ENCODE measurements at places on chromosomes 7 and 10.

DNA sequence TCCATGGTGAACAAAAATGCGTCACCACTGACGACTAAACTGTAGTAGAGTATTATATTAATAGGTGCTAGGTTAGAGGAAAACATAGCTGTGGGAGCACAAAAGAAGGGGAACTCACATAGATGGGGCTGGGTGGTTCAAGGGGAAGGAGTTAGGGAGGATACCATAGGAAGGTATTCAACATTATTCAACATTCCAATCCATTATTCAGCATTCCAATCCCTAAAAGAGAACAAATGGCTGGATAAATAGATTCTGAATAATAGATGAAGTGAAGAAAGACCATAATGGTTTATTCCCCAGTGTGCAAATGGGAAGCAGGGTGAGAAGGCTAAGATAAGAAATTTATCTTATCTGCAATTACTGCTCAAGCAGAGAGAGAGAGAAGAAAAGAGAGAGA lies 61.4 kb downstream of the AASS start:
- H3K27ac ChIP-seq, result no peak overlapping the region
- H3K4me3 ChIP-seq, result no peak overlapping the region
- no peak for DNase-seq
- H3K36me3 ChIP-seq, result no peaks in the 10 kb centered on the region
- H3K27me3 ChIP-seq, result no peaks in the 10 kb centered on the region

- H3K27ac ChIP-seq, result no peak overlapping the region
- H3K4me1 ChIP-seq, result peaks cover 11% of the 10 kb centered on the region
- H3K36me3 ChIP-seq, result peaks cover 3% of the 10 kb centered on the region
- DNase-seq, result no peak
- H3K27me3 ChIP-seq, result no peaks in the 10 kb centered on the region
Measured at GRCh38 chr7:93238748-93239147, 6.6 kb downstream of the VPS50 start.

- no peak for DNase-seq
- no peak overlapping the region for H3K27ac ChIP-seq
- no peak overlapping the region for H3K4me3 ChIP-seq
- H3K4me1 ChIP-seq, result no peaks in the 10 kb centered on the region
- peaks cover 1% of the 10 kb centered on the region for H3K36me3 ChIP-seq
- no peaks in the 10 kb centered on the region for H3K27me3 ChIP-seq
Measured at GRCh38 chr7:66500087-66500486, 128.6 kb upstream of the KCTD7 start.

DNA sequence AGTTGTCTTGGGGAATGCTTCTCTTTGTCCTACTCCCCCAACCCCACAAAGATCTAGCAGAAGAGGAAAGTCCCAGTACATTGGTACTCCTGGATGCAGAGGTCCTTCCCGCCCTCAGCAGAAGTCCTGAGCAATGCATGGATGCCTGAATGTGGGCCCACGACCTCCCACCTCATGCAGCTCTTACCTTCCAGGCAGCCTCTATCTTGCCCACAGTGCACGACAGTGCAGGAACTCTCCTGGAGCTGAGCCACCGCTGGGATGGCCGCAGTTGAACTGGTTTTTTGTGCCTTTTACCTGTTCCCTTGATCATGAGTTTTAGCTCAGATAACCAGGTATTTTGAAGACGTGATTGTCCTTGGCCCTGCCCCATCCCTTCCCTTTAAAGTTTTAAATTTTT lies 37.9 kb downstream of the LRRC4 start:
- H3K4me1 ChIP-seq, result no peaks in the 10 kb centered on the region
- peak overlapping the region; percentile 61 for H3K27ac ChIP-seq
- H3K27me3 ChIP-seq, result no peaks in the 10 kb centered on the region

DNA sequence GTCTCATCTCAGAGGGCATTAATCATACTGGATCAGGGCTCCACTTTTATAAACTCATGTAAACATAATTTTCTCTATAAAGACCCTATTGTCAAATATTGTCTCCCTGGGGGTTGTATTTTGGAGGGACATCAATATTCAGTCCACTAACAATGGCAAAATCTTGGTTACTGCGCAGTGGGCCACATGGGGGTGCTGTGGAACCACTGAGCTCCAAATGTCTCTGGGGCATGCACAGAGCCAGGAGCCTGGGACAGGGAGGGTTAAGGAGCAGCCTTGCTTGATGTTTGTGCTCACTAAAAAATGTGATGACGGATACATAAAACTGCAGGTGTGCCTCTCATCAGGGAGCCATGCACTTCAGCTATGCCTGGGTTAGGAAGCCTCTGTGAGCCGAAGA lies 62.1 kb upstream of the PRSS58 start:
- H3K27ac ChIP-seq, result peak overlapping the region; percentile 60
- DNase-seq, result no peak
- peak overlapping the region; percentile 25 for H3K4me3 ChIP-seq
- H3K4me1 ChIP-seq, result peaks cover 5% of the 10 kb centered on the region

DNA sequence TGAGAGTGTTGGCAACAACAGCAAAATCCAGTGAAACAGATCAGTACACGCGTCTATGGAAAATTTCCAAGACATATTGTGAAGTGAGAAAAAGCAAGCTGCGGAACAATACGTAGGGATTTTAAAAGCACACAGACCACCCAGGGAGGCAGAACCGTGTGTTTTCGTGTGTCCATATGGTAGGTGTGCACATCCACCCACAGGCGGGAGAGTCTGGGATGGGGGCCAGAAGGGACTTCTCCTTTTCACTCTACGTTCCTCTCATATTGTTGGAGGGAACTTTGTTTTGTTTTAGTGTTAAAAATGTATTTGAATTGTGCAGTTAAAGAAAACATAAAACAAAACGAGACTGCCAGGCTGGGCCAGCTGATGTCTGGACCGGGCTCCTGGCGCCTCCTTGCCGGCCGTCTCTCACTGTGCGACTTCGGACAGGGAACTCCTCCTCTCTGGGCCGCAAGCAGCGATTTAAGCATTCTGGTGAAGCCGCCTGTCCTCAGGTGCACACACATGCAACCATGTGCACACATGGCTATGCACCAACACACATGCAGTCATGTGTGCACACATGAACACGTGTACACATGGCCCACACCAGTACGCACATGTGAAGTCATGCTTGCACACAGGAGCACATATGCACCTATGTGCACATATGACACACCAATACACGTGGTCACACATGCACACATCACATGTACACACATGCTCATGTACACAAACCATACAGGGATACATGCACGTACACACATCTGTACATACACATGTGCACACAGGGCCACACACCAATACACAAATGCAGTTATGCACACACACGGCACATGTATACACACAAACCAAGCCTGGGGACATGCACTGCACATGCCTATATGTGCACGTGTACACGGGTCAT lies 141.1 kb downstream of the ELFN1 start:
- H3K27ac ChIP-seq, result no peak overlapping the region
- H3K4me3 ChIP-seq, result no peak overlapping the region
- H3K36me3 ChIP-seq, result no peaks in the 10 kb centered on the region
- no peak for DNase-seq
